K562 (cell line): ENCODE measurements at places on chromosomes 12 and 14. TPM values are rescaled to one million over a fixed set of nuclear protein-coding genes. Genes with fewer than 3 reads are reported as not detected.

- no peak for DNase-seq
These were observed 191.6 kb upstream of the NUDT4 start for GRCh38 chr12:93186131-93186530.

GRCh38 chr12:26250801-26251200, 55.4 kb downstream of the SSPN start:
- DNase-seq, result no peak

DNA sequence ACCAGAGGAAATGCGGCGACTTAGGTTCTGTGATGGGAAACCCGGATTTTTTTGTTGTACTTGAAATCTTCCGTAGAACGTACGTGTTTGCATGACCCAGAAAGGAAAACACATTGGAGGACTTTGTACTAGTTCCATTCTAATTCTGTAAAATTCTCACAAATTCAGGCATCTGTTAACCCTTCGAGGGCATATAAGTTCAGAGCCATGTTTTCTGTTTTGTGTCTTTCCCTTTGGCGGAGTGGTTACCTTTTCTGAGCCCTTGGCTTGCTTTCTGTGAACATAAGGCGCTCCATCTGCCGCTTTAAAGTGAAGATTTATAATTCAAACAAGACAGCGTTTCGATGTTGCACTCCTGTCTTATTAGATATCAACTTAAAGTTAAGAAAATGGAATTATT, 34.2 kb downstream of the BICD1 start:
- no peak for DNase-seq

- no peak for DNase-seq
These were observed 79.2 kb downstream of the MAP1LC3B2 start for GRCh38 chr12:116638376-116638775.

- DNase-seq, result no peak
These were observed 905 bp downstream of the ADCK1 start for GRCh38 chr14:77800814-77801213.

DNA sequence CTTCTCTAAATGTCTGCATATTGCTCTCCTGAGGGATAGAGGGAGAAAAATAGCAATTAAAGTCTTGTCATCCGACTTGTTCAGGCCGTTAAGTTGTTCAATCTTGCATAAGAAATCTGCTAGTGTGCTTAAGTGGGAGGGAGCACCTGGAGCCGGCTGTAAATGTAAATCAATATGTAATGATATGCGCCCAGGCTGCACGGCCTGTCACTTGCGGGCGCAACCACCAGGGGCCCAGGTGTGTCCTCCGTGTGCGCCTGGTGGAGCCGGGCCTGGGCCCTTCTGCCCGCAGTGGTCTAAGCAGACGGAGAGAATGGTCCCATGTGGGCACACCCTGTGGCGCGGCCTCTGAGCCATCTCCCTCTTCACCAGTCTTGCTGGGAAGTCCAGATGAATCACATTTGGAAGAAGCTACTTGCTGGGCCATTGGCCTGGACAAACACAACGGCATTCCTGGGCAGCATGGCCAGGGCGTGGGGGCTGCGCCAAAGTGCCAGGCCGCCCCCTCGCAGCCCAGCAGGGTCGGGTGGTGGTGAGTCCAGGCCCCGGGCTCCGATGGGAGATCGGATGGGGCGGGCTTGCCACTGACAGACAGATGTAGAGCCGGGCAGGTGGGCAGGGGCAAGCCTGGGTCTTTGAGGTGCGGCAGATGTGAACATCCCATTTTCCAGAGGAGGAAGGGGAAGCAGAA, 193.3 kb upstream of the C14orf180 start:
- no peak for DNase-seq

DNA sequence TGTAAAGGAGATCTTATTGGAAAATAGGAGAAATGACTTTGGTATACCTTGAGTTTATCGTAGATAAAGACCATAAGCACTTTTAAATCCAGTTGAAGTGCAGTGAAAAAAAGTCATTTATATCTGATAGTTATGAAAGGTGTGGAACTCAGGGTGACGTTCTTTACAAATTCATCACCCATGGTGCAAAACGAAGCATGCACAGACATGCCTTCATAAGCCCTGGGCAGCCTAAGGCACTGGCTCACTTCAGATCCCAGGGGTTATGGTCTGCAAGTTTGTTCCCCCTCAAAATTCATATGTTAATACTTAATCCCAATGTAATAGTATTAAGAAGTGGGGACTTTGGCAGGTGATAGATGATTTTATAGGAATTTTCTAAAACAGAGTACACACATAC, 1216.4 kb upstream of the USP15 start:
- no peak for DNase-seq

DNA sequence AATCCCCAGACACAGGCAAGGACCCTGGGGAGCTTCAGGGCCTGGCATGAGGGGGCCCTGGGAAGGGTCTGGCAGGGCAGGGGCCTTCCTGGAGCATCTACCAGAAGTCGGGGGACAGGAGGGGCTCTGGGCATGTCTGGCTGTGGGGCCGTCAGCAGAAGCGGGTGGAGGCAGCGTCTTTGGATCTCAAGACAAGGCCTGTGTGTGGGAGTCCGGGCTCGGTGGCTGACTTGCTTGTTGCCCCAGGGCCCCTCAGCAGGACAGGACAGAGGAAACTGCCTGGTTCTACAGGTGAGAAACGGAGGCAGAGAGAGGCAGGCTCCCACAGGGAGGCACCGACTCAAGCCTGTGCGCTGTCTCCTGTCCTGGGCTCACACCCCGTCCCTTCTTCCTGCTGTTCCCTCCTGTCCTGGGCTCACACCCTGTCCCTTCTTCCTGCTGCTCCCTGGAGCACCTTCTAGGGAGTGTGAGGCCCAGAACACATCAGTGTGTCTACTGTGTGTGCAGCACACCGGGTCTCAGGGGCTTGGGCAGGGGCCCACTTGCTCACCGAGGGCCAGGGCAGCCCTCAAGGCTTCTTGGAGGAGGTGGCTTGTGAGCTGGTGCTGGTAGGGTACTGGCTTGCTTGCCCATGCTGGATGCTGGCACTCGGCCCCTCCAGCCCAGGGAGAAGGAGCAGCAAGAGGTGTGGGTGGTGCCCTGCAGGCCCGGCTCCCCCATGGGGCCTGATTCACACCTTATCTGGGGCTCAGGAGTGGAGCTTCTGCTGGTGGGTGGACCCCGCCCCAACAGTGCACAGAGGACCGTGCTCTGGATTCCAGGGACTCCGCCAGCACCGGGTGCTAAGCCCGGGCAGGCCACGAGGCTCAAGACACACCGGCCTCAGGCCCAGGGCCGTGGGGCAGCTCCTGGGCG, 14.9 kb downstream of the ASPG start:
- no peak for DNase-seq

DNA sequence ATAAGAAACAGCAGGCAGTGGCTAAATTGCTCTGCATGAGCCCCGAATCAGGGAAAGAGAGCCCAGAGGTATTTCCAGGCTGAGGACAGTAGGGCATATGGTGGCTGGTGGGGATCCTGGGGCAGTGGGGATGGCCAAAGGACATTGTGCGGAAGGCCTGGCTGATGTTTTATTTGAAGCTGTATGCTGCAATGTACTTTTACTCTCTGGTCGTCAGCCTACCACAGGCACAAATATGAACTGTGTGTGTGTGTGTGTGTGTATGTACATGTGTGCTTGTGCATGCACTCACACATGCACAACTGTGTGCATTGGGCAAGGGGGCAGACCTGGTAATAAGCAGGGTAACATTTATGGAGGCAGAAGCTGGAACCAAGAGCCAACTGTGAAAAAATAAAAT, 74.7 kb upstream of the GZMB start:
- no peak for DNase-seq

GRCh38 chr14:23469906-23470403, 452 bp downstream of the NGDN start:
- no peak for DNase-seq

DNA sequence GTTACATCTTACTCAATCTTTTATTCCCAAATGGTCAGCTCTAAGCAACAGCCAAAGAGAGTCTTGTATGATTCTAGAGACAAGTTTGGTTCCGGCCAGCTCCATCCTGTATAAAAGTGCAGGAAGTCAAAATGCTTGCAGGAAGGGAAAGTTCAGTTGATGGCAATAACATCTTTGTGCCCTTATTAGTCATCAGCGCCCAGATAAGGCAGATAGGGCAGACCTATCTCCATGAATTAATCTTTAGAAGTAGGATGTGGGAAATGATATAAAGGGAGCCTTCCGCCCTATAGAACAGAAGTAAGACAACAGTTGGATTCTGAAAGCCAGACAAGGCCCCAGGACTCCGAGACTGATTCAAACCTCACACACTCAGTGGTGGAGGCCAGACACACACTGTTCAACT, 6.4 kb downstream of the GNS start:
- DNase-seq, result no peak

DNA sequence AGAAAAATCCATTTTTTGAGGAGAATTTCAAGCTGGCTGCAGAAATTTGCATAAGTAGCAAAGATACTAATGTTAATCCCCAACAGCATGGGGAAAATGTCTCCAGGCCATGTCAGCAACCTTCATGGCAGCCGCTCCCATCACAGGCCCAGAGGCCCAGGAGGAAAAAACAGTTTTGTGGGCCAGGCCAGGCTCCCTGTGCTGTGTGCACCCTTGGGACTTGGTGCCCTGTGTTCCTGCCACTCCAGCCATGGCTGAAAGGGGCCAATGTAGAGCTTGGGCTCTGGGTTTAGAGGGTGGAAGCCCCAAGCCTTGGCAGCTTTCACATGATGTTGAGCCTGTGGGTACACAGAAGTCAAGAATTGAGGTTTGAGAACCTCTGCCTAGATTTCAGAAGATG, 76.3 kb downstream of the MGAT4C start:
- DNase-seq, result no peak

GRCh38 chr14:75430526-75430925, 2.7 kb downstream of the JDP2 start:
- no peak for DNase-seq

GRCh38 chr12:121829250-121829918, 25.6 kb downstream of the SETD1B start:
- DNase-seq, result no peak

- DNase-seq, result no peak
These were observed 10.7 kb upstream of the LHX5 start for GRCh38 chr12:113482334-113482733.

- DNase-seq, result no peak
These were observed 525.8 kb downstream of the FSCB start for GRCh38 chr14:43981135-43981768.

DNA sequence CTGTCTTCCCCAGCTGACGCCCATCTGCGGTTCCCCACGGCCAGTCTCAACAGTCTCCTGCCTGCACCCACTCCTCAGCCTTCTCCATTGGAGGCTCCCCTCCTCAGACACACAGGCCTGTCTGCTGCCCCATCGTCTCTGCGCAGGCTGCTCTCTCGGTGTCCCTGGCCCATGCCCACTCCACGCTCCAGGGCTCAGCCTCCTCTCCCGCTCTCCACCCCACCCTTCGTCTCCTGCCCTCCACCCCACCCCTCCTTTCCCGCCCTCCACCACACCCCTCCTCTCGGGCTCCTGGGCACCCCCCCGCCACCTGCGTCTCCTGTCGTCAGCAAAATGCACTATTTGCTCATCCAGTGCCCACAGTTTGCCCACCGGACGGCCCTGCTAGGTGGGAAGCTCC, 119.6 kb upstream of the DIO3 start:
- DNase-seq, result no peak

GRCh38 chr12:4526923-4527546, 11.7 kb upstream of the RAD51AP1 start:
- DNase-seq, result no peak

DNA sequence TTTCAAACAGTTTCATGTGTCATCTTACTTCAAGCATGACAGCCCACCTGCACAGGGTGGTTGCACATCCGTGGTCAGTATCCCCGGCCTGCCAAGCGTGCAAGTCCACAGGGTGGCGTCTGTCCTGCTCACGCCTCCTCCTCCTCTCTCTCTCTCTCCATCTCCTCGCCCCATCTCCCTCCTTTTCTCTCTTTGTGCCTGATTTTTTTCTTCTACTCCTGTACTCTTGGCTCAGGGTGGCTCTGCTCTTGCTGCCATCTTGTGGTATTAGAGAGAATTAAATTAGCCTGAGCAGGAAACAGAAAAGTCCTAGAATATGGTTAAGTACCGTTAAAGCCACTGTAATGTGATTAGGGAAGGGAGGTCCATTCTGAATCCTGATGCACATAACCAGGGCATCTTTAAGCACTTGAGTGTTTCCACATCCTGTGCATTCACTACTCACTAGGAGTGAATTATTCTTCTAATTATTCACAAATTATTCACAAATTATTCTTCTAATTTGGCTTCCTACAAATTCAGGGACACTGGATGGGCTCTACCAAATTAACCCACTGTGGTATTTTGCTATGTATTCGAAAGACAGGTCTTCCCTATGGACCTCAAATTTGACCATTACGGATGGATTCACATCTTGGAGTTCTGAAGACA, 25.5 kb upstream of the DTX1 start:
- peak; percentile 32 for DNase-seq

DNA sequence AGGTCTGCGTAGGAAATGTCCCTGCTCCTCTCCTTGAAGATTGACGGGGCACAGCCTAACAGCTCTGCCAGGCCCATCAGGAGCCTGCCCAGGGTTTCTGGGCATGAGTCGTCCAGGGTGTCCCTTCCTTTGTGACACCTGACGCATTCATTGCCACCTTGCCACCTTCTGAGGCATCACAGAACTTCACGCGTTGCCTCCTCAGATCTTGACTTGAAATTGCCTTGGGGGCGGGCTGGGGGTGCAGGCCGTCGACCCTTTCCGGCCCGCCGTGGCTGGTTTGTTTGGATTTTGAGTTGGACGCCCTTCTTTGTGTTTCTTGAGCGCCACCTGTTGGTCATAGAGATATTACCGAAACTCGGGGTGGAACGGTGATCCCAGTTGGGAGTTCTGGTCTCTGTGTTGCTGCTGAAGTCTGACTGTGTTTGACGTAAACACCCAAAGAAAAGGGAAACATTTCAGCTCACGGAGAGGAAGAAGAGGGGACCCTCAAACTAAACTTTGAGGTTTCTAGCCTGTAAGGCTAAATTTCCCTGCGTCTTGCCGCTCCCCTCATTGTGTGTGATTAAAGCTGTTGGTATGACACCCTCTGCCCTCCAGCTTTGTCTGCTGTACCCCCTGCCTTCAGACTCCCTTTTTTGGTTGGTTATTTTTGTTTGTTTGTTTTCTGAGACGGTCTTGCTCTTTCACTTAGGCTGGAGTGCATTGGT, 44.6 kb downstream of the MLXIP start:
- DNase-seq, result peak; percentile 74

- DNase-seq, result no peak
These were observed 116.5 kb downstream of the DYRK2 start for GRCh38 chr12:67764946-67765619.

DNA sequence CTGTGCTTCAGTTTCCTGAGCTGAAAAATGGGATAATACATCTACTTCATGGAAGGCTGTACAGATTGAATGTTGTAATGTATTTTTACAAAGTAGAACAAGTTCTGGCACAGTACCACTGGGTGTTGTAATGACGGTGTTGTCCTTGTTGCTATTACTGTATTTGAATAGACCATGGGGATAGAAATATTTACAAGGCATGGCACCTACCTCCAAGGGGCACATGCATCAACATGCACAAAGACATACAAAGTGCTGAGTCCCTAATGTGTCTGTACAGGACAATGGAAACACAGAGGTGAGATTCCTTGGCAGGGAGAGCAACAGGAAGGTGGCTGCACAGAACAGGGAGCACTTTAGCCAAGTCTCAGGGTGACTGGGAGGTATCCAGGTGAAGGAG, 930.6 kb upstream of the TMEM132C start:
- DNase-seq, result no peak

GRCh38 chr14:103740991-103741689, 25.5 kb downstream of the ZFYVE21 start:
- DNase-seq, result no peak

CCDC177 gene
- total RNA-seq, result not detected in 2 replicates

RPL10L gene
- total RNA-seq, result not detected in 2 replicates

CLEC9A gene
- total RNA-seq, result not detected in 2 replicates

IL31 gene
- not detected in 2 replicates for total RNA-seq

BICDL1 gene
- 0.95 and 1.3 TPM in 2 replicates for total RNA-seq

NRIP2 gene
- total RNA-seq, result not detected in 2 replicates

CHGA gene
- 0.20 TPM in 1 of 2 replicates, not detected in the other for total RNA-seq

CARMIL3 gene
- total RNA-seq, result 0.11 TPM in 1 of 2 replicates, not detected in the other
